ENCODE measurements at places on chromosomes 11 and 22.

GRCh38 chr11:20097319-20098221 lies 62.7 kb downstream of the DBX1 start:
- no peak for DNase-seq

- no peak for DNase-seq
These were observed 1.1 kb downstream of the SCGB1A1 start for GRCh38 chr11:62419943-62420342.

DNA sequence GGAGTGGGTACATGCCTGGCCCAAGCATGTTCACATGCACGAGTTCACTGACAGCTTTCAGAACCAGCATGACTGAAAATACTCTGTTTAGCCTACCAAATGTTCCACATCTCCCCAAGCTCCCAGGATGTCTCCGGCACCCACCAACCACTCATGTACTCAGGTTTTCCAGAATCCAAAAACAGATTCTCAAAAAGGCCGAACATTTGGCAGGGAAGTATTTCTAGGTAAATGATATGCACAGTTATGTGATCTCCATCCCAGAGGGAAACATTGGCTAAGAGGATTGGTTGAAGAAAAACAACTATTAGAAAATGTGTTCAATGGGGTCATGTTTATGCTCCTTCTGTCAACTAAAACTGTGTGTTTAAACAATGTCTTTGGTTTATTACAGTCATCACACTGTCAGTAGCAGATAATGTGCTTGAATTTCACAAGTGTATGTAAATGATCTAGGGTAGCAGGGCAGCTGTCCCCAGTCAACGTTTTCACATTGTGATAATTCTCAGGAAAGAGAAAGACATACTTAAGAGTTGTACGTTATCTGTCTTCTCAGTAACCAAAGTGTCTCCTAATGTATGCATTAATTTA lies 52.3 kb downstream of the BARX2 start:
- no peak for DNase-seq

- DNase-seq = peak; percentile 35
These were observed 43.7 kb downstream of the CD82 start for GRCh38 chr11:44608991-44609782.

DNA sequence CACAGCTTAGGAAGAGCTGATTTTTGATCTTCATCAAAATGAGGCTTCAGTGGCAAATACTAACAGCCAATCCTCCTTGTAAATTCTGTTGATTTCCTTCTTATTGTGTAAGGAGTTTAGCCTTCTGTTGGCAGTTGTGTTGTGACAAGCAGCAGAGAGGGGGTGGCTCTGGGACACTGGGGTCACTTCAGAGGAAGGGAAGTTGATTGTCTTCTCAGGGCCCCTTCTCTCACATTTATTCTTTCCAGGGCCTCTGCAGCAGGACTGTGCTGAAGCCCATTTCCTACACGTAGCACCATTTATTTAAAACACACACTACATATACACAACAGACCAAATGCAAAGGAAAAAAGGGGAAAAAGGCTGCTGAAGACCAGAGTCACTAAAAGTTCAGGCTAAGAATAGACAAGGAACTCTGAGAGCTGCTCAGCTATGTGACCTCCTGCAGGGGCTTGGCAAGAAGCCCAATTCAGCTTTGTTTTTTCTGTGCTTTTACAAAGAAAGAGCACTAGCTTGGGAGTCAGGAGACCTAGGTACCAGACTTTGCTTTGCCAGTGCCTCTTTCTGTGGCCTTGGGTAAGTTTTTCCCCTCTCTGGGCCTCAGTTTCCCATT lies 28.3 kb upstream of the UPB1 start:
- DNase-seq = no peak

- DNase-seq = no peak
These were observed 40.1 kb upstream of the CLMP start for GRCh38 chr11:123235117-123235655.

DNA sequence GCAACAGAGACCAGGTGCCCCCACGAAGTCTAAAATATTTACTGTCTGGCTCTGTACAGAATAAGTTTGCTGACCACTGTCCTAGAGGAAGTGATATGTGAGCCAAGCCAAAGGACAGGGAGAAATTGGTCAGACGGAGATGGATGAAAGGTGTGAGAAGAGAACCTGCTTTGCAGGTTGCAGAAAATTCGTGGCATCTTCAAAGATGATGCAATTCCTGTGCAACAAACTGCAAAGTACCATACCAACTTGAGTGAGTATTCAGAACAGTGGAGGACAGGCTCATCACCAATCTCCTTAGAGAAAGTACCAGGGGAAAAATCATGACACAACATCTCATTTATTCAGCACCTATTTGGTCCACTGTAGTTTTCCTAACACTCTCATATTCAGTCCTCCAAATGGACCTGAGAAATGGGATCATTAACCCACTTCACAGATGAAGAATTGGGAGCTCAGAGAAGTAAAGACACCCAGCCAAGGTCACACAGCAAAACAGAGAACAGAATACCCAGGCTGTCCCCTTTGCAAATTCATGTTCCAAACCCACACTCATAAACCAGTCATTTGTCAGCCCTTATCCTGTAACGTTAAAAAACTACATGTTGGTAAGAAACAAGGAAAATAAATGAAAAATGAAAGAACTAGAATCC lies 536.8 kb downstream of the MIAT start:
- no peak for DNase-seq

DNA sequence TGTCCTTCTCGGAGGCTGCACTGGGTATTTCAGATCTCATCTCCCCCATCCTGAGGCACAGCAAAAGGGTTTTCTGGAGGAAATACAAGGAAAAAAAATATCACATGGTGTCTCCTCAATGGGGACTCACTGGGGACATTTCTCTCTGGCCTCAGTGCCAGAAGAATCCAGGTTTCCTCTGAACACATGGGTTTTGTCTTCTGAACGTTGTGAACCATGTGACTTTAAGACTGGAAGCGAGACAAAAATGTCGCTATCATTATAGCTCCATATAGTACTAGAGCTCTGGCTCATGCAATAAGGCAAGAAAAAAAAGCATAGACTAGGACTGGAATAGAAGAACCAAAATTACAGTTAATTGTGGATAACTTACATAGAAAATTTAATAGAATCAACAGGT lies 44.9 kb upstream of the RFPL3 start:
- DNase-seq = no peak

GRCh38 chr22:42473484-42474193 lies 41.4 kb upstream of the NFAM1 start:
- peak; percentile 35 for DNase-seq

DNA sequence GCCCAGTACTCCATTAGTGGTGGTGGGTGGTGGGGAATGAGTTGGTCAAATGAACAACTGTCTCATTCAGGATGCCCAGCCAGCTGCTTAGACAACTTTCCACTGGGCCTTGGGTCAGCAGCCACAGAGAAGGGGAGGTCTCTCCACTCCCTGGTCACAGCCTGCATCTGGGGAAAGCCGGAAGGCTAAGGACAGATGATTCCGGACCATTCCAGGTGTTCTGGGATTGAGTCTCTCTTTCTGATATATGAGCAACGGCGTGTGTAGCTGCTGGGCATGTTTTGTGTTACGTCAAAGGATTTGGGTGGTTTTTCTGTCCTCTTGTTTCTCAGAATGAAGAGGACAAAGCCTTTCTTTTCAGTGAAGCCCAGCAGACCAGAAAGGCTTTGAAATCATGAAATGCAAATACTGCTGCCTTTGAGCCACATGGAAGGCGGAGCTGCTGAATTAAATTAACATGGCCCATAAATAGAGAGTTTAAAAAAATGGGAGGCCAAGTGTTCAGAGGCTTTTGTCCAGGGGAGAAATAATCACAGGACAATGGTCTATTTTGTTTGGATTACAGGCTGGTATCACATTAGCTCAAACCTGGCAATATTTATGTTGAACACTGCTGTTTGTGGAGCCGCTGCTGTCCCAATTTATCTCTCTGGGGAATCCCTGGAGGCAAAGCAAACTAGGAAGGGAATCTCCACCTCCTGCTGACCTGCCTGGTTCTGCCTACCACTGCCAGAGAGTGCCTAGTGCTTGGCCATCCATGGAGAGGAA lies 234.4 kb upstream of the E2F8 start:
- no peak for DNase-seq

GRCh38 chr11:69086152-69087132 lies 37.7 kb downstream of the TPCN2 start:
- no peak for DNase-seq

- no peak for DNase-seq
These were observed 54.1 kb upstream of the BDNF start for GRCh38 chr11:27754035-27755017.

Data from CD4-positive, alpha-beta T cell treated with Interleukin-4 for 4 hours (primary cell).